ENCODE measurements at places on chromosomes 11 and 22.
A peak's percentile ranks its signal among the peaks of the same experiment; 100 is the strongest.

- DNase-seq = peak; percentile 99
Measured at GRCh38 chr22:35506259-35506570, 34.4 kb upstream of the RASD2 start.

DNA sequence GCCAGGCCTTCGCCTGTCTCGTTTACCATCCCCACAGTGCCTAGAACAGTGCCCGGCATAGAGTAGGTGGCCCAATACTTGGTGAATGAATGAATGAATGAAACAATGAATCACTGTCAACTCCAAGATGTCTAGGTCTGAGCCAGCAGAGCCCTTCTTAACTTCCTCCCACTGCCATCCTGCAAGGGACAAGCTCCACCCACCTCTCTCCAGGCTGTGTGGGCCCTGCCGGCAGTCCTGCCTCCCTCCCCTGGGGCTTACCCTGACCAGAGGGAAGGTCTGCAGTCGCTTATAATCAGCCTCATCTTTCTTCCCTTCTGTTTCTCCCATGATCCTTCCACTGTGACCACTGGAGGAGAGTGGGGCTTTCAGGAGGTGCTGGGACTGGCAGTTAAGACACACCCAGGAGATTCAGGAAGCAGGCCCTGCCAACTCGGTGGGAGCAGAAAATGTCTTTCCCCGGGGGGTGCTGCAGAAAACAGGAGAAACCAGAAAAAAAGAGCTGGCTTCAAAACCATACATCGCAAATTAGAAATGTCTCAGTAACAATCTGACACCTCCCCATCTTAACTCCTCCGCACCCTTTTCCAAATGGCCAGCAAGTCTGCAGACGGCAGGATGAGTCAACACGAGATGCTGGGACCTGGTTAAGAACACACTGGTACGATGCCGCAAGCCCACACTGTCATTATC is 11.4 kb downstream of the DNAL4 start:
- no peak for DNase-seq

DNA sequence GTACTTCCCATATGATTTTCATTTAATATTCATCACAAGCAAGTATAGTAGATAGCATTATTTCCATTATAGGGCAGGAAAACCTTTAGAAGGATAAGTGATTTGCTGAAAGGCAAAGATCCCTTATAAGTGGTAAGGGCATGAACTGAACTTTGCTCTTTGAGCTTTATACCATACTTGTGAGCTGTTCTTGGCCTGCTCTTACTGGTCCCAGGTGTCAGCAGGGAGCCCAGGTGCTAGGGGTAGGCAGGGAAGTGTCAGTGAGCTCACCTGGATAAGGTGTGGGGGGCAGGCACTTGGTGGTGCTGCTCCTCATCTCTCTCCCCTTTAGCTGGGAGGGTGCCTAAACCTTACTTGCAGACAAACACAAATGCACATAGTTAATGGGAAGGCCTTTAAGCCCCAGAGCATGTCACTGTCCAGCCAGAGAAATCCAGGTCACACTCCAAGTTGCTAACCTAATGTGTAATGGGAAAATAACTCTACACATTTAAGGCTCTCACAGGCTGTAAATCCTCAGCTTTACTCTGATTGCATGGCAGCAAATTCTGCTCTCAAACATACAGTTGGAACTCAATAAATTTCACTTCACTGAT is 114.4 kb downstream of the PLEKHA7 start:
- DNase-seq = no peak

GRCh38 chr11:4637662-4638047 is 378 bp downstream of the OR51D1 start:
- no peak for DNase-seq

GRCh38 chr11:128318856-128319474 is 268.4 kb downstream of the ETS1 start:
- no peak for DNase-seq

DNA sequence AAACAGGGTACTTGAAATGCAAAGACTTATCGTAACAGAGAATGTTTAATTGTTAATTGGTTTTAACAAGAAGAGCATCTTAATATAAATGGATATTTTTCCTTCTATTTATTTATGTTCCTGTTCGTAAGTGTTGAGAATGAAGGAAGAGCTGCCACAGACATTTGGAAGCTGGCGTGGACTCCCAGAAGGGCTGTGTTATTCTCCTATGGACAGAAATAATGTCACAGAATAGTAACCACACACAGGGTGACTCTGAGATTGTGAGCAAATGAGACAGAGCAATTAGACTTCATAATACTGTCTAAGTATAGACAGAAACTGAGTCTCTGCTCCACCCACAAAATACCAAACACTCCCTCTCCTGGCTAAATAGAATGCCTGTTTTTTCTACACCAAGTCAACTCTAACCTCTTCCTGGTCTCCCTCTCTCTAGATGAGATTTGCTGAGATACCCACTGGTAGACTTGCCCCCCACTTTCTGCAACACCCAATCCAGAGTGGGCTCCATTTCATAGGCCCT is 6.1 kb downstream of the APOL3 start:
- no peak for DNase-seq

DNA sequence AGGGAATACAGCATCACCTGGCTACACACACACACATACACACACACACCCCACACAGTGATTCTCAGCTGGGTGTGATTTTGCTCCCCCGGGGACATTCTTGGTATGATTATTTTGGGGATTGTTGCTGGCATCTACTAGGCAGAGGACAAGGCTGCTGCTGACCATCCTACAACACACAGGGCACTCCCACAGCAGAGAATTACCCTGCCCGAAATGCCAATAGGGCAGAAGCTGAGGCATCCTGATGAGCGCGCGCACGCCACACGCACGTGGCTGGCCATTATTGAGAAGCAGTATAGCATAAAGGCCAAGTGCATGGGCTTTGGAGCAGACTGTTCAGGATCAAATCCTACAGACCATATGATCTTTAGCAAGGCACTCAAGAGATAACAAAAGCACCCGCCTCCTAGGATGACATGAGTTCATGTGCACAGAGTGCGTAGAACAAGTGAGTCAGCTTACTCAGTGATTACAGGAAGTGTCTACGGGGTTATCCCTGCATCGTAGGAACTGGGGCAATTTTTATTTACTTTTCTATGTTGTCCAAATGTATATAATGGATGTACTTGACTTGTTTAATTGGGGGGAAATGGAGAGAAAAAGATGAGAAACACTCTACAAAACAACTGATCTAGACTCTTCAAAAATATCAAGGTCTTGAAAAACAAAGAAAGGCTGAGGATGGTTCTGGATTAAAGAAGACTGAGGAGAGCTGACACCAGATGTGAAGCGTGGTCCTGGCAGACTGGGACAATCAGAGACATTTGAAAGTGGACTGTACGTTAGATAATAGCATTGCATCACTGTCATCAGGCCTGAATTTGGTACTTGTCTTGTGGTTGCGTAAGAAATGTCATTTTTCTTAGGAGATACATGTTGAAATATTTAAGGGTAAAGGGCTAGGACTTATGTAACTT is 7.2 kb upstream of the EHD1 start:
- DNase-seq = no peak

DNA sequence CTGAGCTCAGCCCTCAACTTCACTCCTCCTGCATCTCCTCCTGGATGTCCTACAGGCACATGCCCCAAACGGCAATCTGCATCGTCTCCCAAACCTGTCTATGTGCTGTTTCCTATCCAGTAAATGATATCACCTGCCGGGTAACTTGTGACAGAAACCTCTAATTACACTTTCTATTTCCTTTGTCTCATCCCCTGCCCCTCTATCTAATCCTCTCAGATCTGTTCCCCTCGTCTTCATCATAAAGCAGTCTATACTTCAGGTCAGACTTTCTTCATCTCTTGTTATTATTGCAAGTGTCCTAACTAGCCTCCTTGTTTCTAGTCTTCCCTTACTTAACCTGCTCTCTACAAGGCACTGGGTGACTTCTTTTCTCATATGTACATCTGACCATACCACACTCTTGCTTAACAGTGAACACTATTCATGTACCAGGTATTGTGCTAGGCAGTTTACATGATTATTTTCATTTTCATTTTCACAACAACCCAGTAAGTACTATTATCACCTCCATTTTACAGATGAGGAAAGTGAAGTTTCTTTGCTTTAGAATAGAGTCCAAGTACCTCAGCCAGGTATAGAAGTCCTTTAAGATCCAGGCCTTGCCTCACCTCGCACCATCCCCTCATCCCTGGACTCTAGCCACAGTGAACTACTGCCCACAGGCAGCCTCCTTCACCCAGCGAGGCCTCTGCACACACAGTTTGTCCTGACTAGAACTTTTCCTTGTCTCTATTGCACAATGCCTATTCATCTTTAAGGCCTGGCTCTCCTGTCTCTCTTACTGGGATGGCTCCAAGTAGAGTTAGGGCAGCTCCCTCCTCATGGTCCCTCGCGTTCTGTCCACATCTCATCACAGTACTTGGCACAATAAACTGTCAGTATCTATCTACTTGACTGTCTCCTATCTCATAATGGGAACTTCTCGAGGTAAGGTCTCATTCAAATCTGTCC is 22.1 kb upstream of the UCP3 start:
- DNase-seq = no peak

GRCh38 chr11:32103941-32104340 is 13.1 kb downstream of the RCN1 start:
- no peak for DNase-seq

GRCh38 chr11:78954261-78954660 is 379.6 kb upstream of the NARS2 start:
- DNase-seq = no peak

GRCh38 chr11:1219834-1220815 is 2.7 kb upstream of the MUC5B start:
- peak; percentile 57 for DNase-seq

GRCh38 chr11:11313426-11313825 is 39.6 kb downstream of the CSNK2A3 start:
- DNase-seq = no peak

GRCh38 chr11:116059919-116060318 is 555.7 kb upstream of the CADM1 start:
- DNase-seq = peak; percentile 59

DNA sequence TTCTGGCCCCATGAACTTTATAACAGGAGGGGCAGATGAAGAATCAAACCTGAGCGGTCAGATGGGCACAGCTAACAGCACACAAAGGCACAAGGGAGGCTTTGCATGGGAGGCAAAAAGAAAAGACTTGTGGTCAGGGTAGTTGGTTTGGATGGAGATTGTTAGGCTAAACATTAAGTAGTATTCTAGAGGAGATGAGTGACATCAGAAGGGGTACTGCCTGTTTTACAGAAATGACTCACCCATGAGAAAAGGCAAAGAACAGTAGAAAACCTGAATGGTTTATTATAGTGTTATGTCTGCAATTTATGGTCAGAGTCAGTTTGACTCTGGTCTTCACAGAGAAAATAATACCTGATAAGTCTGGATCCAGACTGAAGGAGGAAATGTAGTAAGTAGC is 129.8 kb upstream of the KIRREL3 start:
- no peak for DNase-seq

- no peak for DNase-seq
Measured at GRCh38 chr11:12547953-12548650, 126.1 kb upstream of the TEAD1 start.

DNA sequence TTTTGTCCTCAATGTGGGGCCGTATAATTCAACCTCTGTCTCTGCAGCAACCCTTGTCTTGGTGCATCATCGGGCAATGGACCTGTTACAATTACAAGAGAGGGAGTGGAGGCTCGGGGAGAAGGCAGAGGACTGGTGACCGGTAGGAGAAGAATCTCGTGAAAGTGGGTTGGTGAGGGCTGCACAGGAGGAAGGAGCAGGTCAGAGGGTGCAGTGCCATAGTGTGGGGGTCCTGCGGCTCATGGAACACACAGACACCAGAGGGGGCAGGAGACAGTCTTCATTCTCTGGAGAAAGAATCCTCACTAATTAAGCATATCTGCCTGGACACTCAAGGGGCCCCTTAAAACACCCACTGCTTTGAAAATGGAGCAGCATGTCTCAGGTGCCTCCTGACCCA is 174.7 kb upstream of the B3GAT1 start:
- DNase-seq = no peak

DNA sequence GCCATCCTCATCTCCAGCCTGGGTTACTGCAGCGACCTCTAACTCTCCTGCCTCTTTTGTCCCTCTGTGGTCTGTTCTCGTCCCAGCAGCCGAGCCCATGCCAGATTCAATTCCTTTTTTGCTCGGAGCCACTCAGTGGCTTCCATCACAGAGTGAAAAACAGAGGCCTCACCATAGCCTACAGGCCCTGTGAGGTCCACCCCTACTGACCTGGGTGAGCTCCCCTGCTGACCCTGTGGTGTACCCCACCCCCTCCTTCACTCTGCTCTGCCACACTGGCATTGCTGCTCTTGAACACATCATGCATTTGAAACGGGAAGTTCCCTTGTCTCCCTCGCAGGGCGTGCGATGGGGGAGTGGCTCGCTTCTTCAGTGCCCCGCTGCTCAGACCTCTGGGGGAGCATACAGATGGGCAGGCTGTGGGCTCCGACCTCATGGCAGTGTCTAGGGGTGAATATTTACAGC is 2.1 kb downstream of the AIP start:
- DNase-seq = no peak

DNA sequence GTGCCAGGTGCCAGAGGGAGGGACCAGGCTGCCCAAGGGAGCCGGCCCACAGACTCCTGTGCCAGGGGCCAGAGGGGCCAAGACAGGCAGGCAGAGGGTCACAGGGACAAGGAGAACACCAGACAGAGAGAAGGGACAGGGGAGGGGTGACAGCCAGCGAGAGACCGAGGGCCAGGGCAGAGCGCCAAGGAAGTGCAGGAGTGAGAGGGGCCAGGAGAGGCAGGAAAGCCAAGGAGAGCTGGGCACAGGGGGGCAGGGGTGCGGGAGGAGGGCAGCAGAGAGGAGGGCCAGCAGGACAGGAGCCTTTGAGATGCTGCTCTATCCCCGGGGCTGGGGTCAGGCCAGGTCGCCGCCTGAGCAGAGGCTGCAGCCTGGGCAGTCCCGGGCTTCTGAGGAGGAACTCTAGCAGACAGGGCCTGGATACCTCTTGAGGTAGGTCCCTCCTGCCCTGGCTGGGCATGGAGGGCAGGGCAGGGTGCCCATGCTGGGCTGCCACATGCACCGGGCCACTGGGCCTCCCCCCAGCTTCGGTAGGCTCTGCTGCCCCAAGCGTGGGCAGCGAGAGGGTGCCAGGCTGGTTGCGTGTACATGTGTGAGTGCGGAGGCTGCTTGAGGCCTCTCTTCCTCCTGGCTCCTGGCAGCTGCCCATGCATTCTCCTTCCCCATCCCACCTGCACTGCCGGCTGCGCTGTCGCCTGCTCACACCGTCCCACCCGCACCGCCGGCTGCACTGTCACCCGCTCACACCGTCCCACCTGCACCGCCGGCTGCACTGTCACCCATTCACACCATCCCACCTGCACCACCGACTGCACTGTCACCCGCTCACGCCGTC is 12.2 kb downstream of the LSP1 start:
- DNase-seq = no peak

GRCh38 chr11:28043930-28044709 is 63.8 kb downstream of the KIF18A start:
- no peak for DNase-seq

DNA sequence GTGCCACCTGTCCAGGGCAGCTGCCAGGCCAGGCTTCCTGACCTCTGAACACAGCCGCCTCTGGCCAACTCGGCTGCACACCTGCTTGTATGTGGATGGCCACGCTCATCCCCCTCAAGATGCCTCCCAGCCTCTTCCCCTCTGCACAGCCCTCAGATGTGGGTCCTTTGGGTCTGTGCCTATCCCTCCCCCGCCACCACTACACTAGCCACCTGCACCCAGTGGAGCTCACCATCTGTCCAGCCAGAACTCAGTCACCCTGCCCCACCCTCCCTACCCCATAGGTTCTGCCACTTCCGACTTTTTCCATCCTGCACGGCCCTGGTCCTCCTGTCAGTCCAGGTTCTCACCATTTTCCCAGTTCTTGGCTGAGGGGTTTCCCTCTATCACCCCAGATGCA is 44.6 kb downstream of the PHF21B start:
- no peak for DNase-seq

- no peak for DNase-seq
Measured at GRCh38 chr11:5178046-5178837, 22.2 kb downstream of the OR51V1 start.

- DNase-seq = peak; percentile 51
Measured at GRCh38 chr22:24521791-24522245, 26.7 kb downstream of the UPB1 start.
